ENCODE measurements at places on chromosomes 13 and 19.

DNA sequence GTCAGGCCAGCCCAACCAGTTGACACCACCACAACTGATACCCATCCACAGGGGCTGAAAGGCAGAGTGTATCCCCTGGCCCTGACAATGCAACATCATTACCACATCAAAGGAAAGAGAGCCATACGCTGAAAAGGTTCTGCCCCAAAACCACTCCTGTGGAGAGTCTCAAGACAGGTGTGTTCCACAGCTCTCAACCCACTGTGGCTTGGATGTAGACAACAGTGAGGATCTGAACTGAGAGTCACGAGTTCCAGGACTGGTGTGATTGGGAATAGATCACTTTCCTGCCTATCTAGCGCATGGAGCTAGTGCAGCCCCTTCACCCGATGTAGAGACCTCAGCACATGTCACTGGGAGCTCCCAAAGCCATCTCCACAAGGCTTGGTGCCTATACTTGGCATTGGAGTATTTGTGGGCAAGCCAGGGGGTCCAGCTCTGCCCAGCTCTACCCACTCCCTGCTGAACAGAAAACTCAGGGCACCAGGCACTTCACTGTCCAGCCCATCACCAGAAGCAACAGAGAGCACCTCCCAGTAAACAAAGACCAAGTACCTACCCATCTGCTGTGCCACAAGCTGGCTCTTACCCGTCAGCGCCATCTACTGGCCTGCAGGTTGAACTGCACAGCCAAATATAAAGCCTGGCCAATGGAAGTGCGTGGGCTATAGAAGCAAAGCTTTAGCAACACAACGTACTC lies 579.5 kb downstream of the UQCRFS1 start:
- peak; percentile 37 for DNase-seq

DNA sequence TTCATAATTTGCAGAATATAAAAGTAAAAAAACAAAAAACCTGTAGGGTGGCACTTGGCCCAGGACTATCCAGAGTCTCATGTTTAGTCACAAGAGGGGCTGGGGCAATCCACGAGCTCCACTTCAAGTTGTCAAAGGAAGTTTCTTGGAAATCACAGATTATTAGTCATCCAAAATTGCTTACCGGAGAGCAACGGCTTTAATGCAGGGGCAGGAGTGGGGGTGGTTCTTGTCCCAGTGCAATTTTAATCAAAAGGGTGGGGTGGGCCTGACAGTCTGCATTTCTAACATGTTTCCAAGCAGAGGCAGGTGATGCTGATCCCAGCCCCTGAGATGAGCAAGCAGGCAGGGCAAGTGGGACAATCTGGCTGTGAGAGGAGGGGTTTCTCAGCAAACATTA lies 233.9 kb downstream of the ABCC4 start:
- no peak for DNase-seq

DNA sequence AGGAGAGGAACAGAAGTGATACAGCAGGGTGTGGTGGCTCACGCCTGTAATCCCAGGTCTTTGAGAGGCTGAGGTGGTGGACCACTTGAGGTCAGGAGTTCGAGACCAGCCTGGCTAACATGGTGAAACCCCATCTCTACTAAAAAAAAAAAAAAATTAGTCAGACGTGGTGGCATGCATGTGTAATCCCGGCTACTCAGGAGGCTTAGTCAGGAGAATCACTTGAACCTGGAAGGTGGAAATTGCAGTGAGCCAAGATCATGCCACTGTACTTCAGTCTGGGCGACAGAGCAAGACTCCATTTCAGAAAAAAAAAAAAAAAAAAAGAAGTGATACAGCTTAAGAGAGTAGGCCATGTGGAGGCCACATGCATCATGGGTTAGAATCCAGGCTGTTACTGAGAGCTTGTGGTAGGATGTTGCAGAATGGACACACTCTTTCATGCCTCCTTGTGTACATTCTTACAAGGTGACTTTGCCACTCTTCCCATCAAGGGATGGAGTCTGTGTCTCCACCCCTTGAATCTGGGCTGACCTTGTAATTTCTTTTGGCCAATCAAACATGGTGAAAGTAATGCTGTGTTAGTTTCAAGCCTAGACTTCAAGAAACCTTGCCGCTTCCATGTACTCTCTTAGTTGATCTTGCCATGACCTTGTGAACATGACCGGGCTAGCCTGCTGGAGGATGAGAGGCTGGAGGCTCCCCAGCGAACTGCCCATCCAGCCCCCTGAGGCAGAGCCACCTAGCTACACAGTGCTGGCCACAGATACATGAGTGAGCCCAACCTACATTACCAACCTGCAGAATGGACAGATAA lies 12.3 kb downstream of the FAM187B start:
- no peak for DNase-seq

DNA sequence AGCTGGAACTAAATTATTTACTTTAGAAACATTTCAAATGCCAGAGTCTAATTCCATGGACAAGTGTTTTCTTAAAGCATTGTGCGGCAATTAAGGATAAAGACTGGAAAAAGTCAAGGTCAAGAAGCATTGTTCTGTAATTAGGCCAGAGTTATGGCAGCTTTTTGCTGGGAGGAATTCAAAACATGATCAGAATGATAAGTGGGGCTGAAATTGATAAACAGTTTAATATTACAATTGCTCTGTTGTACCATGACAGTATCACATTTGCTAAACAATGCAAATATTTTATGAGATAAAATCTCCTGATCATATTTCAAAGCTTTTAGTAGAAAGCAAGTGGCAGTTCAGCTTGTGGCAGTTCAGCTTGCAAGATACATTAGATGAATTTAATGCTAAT lies 513.7 kb downstream of the GPC6 start:
- DNase-seq = no peak

- DNase-seq = no peak
Observed at GRCh38 chr19:1223018-1223855, 14.6 kb downstream of the CBARP start.

DNA sequence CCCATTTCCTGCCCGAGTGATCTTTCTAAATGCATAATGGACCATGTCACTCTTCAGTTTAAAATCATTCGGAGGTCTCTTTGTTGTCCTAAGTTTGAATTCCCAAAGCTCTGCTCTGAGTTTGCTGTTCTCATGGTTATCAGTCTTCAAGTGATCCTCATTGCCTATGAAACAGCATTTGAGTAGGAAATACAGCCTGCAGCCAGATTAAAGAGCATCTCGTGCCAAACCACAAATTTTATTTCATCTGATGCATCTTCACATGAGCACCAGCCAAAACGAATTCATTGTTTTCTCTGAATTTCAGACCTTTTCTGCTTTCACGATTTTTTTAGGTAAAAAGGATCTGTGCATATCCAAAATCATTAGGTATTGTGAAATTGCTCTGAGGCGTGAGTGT lies 299.6 kb downstream of the TDRD3 start:
- DNase-seq = no peak

- DNase-seq = no peak
Observed at GRCh38 chr19:1168572-1169410, 5.3 kb downstream of the SBNO2 start.

- no peak for DNase-seq
Observed at GRCh38 chr19:42293540-42293939, 8.4 kb upstream of the PRR19 start.

DNA sequence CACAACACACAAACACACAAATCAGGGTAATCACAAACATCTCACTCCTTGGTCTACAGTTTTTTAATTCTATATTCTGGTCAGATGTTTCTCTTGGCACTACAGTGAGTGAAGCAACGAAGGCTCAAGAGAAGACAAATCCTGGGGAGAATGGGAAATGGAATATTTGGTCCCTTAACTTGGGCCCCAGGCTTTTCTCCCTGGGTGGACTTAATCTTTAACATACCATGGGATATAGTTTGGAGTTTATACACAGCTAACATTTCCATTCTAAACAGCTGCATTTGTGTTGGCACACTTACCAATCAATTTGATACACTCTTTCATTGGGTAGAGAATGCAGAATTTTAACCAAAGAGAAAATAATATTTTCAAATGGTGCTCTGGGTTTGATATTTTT lies 1132.6 kb upstream of the SLC10A2 start:
- no peak for DNase-seq

GRCh38 chr13:79782541-79783205 lies 301.7 kb downstream of the NDFIP2 start:
- DNase-seq = no peak

DNA sequence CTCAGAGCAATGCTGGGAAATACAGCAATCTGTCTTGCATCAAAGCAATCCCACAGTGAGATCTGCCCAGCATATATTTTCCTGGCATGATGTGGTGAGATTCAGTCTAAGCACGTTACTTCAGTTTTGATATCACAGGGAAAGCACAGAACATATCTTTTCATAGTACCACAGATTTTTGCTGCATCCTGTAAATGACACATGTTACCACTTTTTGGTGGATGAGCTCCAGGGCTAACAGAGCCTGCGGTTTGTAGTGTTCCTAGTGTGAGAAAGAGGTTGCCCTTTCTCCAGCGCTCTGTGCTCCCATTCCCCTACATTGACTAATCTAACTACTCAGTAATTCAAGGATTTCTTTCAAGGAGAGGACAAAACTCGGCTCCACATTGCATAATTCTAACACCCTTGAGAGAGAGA lies 409.0 kb downstream of the GPC6 start:
- DNase-seq = no peak

- DNase-seq = no peak
Observed at GRCh38 chr13:73058432-73058735, 421 bp upstream of the KLF5 start.

- DNase-seq = peak; percentile 5
Observed at GRCh38 chr19:17125062-17125727, 49.6 kb downstream of the MYO9B start.

DNA sequence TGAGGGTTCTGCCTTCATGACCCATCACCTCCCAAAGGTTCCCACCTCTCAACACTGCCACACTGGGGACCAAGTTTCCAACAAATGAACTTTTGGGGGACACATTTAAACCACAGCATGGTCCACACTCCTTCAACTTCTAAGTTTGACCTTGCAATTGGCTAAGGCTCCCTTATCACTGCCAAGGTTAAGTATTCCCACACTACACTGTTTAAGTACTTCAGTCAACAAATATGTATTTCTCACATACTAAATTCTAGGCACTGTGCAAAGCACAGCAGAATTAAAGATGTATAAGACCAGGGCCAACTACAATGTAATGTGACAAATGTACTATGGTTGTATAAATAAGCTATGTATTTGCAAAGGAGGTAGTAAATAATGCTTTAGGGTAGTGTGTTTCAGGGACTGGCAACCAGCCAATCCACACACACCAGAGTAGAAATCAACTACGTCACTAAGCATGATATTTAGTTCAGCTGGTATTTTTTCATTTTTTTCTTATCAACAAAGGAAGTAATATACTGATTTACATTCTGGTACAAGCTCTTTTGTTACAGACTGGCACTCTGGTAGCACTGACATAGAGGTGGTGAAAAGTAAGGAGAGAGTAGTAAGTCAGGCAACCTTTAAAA lies 12.2 kb downstream of the NUFIP1 start:
- DNase-seq = no peak

- DNase-seq = no peak
Observed at GRCh38 chr13:30078059-30078458, 227.6 kb upstream of the UBL3 start.

GRCh38 chr19:23800271-23800670 lies 41.6 kb upstream of the ZNF681 start:
- DNase-seq = no peak

GRCh38 chr19:47729468-47729798 lies 15.9 kb upstream of the NOP53 start:
- no peak for DNase-seq

DNA sequence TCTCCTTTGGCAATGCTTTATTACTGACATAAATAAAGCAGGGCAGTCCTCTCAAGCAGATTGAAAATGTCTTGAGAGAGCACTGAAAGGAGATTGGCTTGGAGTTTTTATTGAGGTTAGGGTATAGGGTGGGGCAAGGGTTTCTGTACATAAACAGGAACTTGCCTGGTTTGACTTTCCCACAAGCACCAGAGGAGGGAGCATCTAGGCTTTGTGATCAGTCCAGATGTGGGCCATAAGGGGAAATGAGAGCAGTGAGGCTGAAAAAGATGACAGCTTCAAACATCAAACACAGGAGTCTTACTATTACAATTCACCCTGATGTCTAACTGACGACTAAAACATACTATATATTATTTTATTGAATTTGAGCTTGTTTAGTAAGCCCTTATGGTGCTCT lies 260.9 kb downstream of the MTUS2 start:
- DNase-seq = no peak

DNA sequence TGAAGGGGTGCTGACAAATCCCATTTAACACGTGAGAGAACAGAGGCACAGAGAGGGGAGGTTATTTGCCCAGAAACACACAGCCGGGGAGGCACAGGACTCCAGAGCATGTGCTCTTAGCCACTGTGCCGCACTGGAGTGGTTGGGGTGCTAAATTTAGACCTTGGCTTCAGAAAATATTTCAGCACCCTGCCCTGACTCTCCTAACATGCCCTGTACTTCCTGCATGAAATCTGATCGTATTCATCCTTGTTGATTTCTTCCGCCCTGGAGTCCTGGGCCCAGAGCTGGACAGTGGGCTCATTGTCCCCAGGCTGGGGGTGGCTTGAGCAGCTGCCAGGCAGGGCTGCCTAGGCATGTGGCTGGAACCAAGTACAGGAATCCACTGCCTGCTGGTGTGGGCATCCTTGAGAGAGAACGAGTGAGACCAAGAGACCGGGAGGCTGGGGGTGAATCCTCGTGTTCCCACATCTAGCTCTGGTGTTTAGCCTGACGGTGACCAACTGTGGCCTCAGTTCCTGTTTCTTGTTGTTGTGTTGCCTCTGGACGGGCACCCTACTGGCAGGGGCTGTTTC lies 5.3 kb downstream of the SLC27A1 start:
- DNase-seq = no peak

- DNase-seq = no peak
Observed at GRCh38 chr13:104779311-104779993, 1713.2 kb upstream of the SLC10A2 start.

- no peak for DNase-seq
Observed at GRCh38 chr13:21911646-21912298, 240.9 kb downstream of the FGF9 start.

DNA sequence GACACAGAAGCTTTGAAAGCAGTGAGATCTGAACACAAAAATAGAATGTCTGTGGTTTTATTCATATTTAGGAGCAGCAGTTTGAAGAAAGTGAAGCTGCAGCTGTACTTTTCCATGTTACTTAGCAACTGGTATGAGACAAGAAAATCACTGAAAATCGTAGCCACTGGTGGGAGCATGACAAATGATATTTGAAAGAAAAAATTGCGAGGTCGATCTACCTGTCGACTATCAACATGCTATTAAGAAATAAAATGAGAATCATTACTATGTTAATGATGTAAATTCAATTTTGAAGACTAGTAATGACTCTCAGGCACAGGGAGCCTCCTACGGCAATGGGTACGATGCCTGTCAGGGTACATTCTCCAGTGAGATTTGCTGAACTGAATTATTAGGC lies 436.4 kb downstream of the SLITRK5 start:
- no peak for DNase-seq
